ENCODE measurements at places on chromosomes 5 and 9.

DNA sequence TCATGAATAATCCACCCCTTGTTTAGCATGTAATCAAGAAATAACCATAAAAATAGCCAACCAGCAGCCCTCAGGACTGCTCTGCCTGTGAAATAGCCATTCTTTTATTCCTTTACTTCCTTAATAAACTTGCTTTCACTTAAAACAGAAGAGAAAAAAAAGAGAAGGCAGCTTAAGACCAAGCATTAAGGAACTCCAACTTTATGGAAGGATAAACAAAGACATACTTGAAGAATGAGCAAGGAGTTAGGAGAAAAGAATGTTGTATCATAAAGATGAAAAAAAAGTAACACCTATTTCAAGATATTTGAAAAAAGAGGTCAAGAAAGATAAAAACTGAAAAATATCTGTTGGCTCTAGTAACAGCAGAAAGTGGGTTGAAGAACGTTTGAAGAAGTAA, 107.6 kb downstream of the RNF180 start:
- DNase-seq = no peak

DNA sequence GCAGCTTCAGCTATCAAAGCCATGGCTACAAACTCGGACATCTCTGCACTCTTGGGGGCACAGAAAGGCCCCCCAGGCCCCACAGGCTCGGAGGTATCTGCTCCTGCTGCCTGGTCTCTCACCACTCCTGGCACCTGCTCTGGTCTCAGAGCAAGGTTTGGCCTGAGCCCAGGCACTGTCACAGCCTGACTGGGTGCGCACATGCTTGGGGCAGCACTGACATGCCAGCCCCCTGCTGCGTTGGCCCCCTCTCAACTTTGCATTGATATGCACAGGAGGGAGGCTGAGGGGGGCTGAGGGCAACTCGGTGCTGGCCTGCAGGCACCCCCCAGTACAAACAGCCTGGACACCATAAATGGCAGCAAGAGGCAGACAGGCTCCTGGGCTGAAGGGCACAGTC, 27.1 kb upstream of the GHR start:
- DNase-seq = no peak

DNA sequence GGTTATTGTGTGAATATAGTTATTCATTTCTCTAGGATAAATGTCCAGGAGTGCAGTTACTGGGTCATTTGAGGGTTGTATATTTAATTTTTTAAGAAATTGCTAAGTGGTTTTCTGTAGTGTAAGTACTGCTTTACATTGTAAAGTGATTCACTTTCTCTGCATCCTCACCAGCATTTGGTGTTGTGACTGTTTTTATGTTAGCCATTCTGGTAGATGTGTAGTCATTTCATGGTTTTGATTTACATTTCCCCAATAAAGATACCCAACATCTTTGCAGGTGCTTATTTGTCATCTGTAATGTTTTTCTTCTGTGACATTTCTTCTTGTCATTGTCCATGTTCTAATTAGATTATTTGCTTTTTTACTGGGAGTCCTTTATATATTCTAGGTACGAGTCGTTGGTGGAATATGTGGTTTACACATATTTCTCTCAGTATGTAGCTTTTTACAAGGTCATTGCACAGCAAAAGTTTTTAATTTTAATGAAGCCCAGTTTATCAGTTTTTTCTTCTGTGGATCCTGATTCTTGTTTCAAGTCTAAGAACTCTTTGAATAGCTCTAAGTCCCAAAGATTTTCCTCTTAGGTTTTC, 34.0 kb downstream of the SCGB3A1 start:
- no peak for DNase-seq

DNA sequence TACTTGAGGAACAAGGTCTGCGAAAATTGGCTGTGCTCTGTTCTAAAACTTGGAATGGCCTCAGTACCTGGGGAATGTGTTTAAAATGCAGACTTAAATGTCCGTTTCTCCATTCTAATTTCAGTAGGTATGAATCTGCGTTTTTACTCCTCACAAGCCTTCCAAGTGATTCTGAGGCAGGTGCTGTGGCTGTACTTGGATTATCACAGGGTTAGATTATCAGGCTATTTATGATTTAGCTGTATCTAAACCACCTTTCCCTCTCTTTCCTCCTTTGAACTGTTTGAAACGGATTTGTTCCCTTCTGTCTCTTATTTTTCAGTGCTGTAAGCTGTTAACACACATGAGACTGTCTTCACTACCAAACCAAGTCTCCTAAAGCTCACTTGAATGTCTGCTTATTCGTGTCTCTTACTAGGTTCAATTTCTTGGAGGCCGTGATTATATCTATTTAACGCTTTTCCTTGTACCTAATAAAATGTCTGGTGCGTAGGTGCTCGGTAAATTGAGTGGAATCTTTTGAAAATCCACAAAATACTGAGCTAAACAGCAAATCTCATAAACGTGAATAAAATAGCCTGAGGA, 714 bp upstream of the CETN3 start:
- DNase-seq = no peak

- DNase-seq = no peak
Measured at GRCh38 chr5:129046151-129046550, 48.4 kb upstream of the ISOC1 start.
